ENCODE measurements at places on chromosomes 5 and 9. TPM values are rescaled to one million over a fixed set of nuclear protein-coding genes. Genes with fewer than 3 reads are reported as not detected.

Gene SLC34A1
- not detected for total RNA-seq

Gene NSD1
- total RNA-seq, result 47.0 TPM

Gene JAKMIP2
- 10.8 TPM for total RNA-seq

Gene WNT8A
- not detected for total RNA-seq

Gene TAF11L2
- not detected for total RNA-seq

Gene ECSCR
- total RNA-seq, result 0.55 TPM

Gene RETREG1
- 6.6 TPM for total RNA-seq

Gene CNTLN
- total RNA-seq, result 12.1 TPM

Gene YTHDC2
- 26.2 TPM for total RNA-seq

Gene EGR1
- 3.6 TPM for total RNA-seq

Gene RAI14
- total RNA-seq, result 259 TPM

Gene CDK7
- 59.5 TPM for total RNA-seq

Gene PIP5K1B
- total RNA-seq, result under 0.01 TPM

Gene SLC1A1
- 15.7 TPM for total RNA-seq

Gene CORO2A
- 0.44 TPM for total RNA-seq

Gene TLE4
- 9.7 TPM for total RNA-seq

Gene S100Z
- not detected for total RNA-seq

Gene SUSD3
- 14.2 TPM for total RNA-seq
